Stimulated activated CD4-positive, alpha-beta T cell treated with anti-CD3 and anti-CD28 coated beads, Interleukin-15, amount 100 ng/mL, for 1 hour (primary cell): ENCODE measurements at places on chromosomes 11 and 22.

- no peak for DNase-seq
Observed at GRCh38 chr11:15829312-15829711, 527.0 kb downstream of the SOX6 start.

DNA sequence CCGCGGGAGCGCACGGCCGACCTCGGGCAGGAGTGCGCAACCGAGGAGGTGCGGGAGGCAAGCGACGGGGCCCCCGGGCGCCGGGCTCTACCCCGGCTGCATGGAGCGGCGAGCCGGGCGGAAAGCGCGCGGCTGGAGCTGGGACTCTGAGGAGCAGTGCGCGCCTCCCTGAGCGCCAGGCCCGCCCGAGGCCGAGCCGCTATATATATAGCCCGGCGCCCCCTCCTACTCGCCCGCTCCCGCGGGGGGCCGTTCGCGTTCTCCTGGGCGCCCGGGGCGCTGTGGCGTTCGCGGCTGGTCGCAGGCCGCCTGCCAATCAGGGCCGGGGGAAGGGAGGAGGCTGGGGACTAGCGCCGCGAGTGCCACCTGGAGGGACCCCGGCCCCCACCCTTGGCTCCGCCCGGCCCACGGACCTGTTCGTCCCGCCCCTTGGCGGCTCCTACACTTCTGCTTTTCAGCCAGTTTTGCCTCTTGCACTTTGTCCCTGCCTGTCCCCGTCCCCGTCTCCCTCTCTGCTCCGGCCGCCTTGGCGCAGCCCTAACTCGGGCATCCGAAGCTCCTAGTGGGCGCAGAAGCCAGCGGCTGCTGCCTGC lies at the start of gene FGF4:
TSS of gene FGF4 (minus strand) at position 179 of the 593 bp plus-strand sequence. CDS start 257 bp downstream, outside the sequence.
- no peak for DNase-seq

GRCh38 chr22:32661296-32661695 lies 140.2 kb upstream of the TIMP3 start:
- DNase-seq = no peak

GRCh38 chr22:33303099-33303498 lies 244.9 kb upstream of the SYN3 start:
- DNase-seq = no peak

DNA sequence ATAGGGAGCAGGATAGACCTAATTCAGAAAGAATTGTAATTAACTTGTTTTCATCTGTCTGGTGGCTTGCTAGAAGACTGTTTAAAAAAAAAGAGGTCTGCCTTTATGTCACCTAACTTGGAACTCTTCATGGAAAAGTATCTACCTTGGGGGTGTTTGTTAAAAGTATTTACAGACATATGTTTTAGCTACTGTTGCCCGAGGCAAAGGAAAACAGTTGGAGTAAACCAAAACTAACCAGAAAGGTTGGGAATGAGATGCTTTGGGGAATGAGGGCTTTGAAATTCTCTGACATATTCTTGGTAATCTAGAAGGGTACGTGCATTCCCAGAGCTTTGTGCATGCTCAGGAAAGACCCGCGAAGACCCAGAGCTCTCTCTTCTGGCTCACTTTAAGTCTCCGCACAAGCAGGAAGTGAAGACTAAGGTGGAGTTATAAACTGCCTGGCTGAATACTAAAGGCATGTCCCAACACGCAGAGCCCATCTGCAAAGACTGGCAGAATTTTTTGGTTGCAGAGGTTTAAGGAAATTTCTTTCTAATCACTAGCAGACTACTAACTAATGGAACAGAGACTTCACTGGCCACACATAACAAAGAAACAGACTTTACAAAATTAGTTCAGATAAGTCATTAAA lies 33.2 kb downstream of the HIKESHI start:
- no peak for DNase-seq

GRCh38 chr11:69667619-69668604 lies 7.2 kb downstream of the LTO1 start:
- DNase-seq = no peak

GRCh38 chr11:125358254-125358840 lies 137.7 kb downstream of the FEZ1 start:
- DNase-seq = no peak

DNA sequence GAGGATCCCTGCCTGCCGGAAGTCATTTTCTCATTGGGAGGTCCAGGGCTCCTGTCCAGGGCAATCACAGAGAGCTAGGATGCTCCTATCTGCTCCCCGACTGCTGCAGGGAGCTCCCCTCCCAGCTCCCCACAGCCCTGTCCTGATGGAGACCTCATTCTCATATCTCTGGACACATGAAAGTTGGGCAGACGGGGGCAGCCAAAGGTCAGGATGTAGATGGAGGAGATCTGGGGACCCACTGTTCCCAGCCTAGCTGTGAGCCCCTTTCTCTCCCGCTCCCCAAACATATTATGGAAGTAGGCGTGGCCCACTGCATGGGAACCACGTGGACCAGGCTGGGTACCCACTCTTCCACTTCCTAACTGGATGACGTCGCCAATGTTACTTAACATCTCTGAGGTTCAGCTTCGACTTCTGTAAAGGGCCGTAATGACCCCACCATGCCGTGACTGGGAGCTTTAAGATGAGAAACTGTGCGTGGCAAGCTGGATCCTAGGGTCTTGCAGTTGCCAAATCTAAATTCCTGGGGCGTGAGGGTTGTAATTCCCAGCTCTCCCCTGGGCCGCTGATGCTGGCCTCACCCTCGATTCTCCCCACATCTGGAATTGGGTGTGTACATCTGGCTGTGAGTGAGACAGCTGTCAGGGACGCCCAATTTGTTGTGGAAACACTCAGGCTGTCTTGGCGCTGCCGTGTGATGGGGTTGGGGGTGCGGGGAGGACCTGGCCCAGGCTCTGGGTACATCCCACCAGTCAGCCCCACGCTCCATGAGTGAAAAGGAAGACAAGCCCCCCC lies 1.8 kb downstream of the CDC42EP2 start:
- no peak for DNase-seq

DNA sequence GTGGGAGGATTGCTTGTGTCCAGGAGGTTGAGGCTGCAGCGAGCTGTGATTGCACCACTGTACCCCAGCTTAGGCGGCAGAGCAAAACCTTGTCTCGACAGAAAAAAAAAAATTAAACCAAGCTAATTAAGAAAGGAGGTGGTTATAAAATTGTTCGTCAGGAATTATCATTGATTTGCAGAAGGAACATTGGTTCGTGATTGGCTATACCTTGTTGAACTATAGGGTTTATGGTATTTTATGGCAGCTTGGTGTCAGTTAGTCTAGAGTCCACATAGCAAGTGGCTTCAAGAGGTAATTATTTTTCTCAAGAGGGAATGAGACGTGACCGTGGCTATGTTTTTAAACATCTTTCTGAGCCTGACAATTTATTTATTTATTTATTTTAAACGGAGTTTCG lies 11.5 kb upstream of the TMEM216 start:
- DNase-seq = no peak

GRCh38 chr22:44225091-44225689 lies 44.5 kb downstream of the PARVG start:
- DNase-seq = no peak

GRCh38 chr11:128424851-128425285 lies 162.5 kb downstream of the ETS1 start:
- no peak for DNase-seq

GRCh38 chr22:45786726-45787125 lies 115.1 kb downstream of the ATXN10 start:
- DNase-seq = no peak

DNA sequence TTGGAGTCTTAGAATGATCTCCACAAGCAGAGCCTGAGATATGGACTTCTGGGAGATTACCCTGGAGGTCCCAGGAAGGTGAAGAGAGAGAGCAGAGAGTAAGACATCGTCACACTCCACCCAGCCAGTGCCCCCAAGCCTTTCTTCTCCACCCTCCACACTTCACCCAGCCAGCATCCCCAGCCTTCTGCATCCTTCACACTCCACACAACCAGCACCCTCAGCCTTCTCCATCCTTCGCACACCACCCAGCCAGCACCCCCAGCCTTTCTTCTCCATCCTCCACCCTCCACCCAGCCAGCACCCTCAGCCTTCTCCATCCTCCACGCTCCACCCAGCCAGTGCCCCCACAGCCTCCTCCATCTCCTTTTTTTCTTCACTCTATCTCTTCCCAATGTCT lies 603.9 kb upstream of the B3GAT1 start:
- DNase-seq = no peak

DNA sequence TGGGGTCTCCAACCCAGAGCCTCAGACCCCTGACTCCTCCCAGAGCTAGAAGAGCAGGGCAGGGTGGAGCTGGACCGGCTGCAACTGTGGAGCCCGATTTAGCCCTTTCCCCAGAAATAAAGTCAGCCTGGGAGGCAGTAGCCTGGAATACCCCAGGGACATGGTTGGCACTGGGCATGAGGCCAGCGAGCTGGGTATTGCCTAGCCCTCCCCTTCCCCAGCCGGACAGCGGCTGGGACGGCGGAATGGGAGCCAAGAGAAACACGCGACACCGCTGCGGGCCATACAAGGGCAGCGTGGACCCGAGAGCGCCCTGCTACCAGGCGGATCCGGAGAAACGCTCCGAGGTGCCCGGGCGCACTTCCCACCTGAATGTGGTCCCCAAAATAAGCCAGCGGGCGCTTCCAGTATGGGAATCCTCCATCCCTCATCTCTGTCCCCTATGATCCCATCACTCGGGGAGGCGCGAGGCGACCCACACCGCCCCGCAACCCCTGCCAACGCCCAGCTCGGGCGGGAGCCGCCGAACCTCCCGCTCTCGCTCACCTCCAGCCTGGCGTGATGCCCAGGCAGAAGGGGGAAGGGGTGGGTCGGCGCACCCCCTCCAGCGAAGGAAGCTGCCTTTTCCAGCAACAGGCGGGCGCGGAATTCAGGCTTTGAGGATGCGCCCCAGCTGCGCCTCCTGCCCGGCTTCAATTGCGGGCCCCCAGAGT lies 758 bp downstream of the MCAM start:
- DNase-seq = no peak

DNA sequence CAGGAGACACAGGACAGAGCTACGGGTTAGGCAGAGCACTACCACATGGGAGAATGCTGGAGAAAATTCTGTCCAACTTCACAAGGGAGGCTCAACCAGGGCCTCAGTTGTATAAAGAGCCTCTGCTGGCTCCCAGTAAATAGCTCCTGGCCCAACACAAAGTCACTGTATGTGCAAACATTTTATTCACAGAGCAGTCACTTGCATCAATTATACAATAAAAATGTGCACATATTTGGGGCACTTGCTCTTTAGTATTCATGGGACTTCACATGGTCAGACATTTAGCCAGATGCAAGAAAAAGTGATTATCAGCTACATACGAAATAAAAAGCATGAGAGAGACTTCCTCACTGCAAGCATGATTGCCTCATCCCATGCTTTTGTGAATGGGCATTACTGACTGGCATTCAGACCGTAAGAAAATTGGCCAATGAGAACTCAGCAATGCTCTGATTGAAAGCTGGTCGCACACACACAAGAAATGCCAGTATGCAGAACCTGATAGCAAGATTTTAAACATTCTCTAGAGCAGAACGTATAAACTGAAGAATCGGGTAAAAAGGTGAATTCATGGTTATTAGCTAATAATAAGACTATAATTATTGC lies 39.4 kb downstream of the BLID start:
- no peak for DNase-seq

DNA sequence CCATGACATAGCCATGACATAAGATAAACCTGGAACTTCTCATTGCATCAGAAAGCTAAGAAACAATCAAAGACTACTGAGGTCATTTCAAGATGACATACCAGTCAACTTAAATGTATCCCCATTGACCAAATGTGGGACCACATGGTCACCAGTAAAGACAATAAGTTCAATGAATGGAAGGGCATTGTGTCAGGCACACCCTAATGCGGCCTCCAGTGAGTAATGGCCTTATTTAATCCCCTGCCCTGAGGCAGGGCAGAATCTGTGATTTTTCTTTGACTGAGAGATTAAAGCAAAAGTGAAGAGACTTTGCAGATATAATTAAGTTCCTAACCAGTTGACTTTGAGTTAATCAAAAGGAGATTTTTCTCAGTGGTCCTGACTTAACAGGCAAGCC lies 17.3 kb upstream of the SYT8 start:
- DNase-seq = no peak

- DNase-seq = no peak
Observed at GRCh38 chr11:83819931-83820549, 533.9 kb upstream of the CCDC90B start.

GRCh38 chr22:27358096-27358870 lies 443.3 kb downstream of the MN1 start:
- DNase-seq = no peak

GRCh38 chr22:19661156-19661555 lies 53.1 kb upstream of the SEPTIN5 start:
- DNase-seq = no peak
